Adipocyte (in vitro differentiated cells): ENCODE measurements at places on chromosomes 5 and 9.

DNA sequence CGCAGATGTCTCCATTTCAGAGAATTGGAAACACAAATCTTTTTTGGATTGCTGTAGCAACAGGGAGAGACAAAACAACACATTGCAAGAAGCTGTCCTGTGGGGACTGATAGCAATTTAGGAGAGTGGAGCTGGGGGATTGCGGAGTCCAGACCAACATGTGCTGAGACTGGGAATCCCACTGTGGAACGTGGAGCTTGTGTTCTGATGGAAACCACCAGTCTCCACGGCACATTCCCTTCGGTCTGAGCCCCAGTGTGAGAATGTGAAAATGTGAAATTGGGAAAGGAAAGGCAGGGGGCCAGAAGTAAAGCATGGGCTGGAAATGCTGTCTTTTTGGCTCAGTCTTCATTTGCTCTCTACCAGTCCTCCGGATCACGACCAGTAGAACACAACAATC lies 348.8 kb upstream of the TNC start:
- DNase-seq = no peak

GRCh38 chr9:14148501-14149103 lies 165.3 kb downstream of the NFIB start:
- DNase-seq = peak; percentile 16

DNA sequence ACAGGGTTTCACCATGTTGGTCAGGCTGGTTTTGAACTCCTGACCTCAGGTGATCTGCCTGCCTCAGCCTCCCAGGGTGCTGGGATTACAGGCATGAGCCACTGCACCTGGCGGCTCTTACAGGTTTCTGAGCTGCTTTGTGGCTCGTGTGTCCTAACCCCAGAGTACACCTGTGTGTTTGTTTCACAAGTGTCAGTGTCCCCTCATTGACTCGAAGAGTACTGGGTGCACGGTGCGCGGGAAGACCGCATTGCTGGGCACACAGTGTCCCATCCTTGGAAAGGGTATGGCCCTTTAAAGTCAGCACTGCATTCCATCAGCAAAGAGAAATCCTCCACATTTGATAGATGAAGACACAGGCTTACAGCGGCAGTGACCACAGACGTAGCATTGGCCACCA lies 23.8 kb downstream of the NDST1 start:
- no peak for DNase-seq

GRCh38 chr5:39255406-39255805 lies 36.0 kb upstream of the FYB1 start:
- DNase-seq = no peak

GRCh38 chr5:1634337-1634661 lies 110.5 kb upstream of the LPCAT1 start:
- no peak for DNase-seq

- peak; percentile 75 for DNase-seq
These were observed 14.1 kb downstream of the CAPSL start for GRCh38 chr5:35924122-35924949.

- peak; percentile 62 for DNase-seq
These were observed 37.7 kb downstream of the FAM13B start for GRCh38 chr5:137995077-137995748.

DNA sequence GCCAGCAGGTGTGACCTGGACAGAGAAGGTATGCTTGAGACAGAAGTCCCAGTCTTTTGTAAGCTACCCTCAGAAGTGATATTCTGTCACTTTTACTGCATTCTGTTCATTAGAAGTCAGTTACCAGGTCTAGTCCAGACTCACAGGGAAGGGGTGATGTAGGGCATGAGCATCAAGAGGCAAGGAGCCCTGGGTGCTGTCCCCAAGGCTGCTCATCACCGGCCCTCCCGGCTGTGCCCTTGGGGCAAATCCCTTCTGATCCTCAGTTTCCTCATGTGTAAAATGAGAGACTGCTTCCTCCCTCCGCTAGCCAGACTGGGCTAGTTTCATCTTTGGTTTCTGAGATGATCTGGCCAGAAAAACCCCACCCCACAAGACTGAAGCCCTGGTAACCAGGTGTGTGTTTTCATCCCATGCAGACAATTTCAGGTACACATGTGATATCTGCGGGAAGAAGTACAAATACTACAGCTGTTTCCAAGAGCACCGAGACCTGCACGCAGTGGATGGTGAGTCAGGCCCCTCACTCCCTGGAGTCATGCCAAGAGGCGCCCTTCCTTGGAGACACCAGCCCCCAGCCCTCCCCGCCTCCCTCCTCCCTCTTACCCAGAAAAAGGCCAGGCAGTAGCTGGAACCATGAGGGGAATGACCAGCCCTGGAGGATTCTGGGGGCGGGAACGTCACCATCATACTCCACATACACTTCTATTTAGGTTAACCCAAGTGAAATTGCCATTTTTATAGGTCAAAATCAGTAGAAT lies 71.0 kb downstream of the AMBP start:
- no peak for DNase-seq

- peak; percentile 43 for DNase-seq
These were observed 7.3 kb downstream of the PRR7 start for GRCh38 chr5:177453852-177454396.

- no peak for DNase-seq
These were observed 3.6 kb upstream of the SLC1A3 start for GRCh38 chr5:36602704-36603321.

DNA sequence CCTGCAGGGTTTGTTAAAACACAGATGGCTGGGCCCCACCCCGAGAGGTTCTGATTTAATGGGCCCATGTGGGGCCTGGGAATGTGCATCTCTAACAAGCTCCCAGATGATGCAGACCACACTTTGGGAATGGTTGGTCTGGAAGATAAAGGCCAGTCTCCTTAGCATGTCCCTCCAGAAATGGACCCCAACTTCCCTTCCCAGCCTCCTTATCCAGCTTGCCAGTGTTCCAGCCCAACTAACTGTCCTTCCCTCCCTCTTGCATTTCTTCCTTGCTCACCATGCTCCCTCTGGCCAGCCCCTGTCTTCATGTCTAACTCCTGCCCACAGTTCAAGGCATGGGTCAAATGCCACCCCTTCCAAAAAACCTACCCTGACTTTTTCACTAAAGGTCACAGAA lies 196.1 kb upstream of the TBC1D2 start:
- DNase-seq = no peak

- no peak for DNase-seq
These were observed 36.9 kb upstream of the TMEM250 start for GRCh38 chr9:136155576-136155975.

DNA sequence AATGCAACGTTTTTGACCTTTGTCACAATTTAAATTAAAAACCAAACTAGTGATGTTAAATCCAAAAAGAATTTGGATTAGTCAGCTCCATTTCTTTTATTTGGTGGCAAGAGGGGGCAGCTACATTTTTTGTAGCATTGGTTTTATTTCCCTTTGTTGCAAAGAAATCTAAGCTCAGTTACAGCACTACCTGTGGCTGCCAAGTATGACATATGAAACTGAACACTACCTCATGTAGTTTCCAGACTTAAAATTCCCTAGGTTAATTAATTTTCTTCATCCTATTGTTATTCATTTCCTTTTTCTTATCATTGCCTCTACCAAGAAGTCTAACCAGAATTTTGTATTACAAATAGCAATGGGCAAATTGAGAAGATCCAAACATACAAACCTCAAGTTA lies 393.5 kb downstream of the BRINP1 start:
- DNase-seq = no peak

- peak; percentile 68 for DNase-seq
These were observed 14.3 kb upstream of the TEK start for GRCh38 chr9:27094640-27095298.

GRCh38 chr9:4111233-4112008 lies 188.4 kb downstream of the GLIS3 start:
- DNase-seq = peak; percentile 42

DNA sequence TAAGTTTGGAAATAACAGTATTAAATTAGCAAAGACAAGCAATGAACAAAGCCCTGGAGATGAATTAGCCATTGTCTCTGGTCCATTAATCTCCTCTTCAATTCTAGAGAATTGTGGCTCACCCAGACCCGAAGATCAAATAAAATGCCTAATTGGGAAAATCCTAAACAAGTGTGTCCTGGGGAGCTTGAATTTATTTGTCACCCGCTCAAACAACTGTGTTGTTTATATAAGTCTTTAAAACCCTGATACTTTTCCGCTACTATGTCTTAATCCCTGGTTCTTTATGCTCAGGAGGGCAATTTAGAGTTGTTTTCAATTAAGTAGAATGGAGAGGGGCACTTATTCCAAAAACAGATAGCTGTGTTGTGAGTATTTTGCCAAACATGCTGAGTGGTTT lies 128.4 kb downstream of the ANXA1 start:
- no peak for DNase-seq

- DNase-seq = no peak
These were observed 74.3 kb upstream of the DAB2IP start for GRCh38 chr9:121577166-121577565.

DNA sequence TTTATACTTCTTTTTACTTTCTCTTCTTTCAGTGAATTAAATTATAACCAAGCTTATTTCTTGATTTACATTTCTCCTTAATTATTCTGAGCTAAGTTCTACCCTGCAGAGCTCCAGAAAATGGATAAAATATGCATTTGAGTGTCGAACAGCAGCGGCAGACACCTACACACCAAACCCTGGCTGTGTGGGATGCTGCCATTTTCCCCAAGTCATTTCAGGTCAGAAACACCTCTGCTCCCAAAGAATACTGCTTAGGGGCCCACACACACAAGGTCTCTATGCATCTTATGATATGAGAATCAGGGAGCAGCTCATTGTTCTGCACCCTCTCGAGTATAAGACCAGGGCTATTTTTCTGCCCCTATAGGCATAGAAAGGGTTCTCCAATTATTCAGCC lies 122.3 kb downstream of the CMYA5 start:
- DNase-seq = no peak

DNA sequence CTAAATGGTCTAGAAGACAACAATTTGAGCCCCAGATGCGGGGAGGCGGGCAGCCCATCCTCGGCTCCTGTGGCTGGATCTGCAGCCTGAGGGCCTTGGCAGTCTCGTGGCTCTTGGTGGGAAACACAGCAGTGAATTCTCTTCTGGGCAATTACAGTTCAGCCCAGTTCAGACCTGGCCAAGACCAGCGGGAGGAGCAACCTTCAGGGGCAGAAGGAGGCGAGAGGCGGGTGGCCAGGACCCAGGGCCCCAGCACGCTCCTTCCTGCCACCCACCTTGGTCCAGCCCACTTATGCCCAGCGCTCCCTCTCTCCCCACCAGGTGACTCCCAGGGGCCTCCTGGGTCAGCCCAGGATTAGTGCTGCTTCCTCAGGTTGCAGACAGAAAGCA lies 7.8 kb downstream of the MYMK start:
- DNase-seq = no peak

GRCh38 chr5:141272906-141273305 lies 27.7 kb downstream of the PCDHB15 start:
- DNase-seq = no peak

DNA sequence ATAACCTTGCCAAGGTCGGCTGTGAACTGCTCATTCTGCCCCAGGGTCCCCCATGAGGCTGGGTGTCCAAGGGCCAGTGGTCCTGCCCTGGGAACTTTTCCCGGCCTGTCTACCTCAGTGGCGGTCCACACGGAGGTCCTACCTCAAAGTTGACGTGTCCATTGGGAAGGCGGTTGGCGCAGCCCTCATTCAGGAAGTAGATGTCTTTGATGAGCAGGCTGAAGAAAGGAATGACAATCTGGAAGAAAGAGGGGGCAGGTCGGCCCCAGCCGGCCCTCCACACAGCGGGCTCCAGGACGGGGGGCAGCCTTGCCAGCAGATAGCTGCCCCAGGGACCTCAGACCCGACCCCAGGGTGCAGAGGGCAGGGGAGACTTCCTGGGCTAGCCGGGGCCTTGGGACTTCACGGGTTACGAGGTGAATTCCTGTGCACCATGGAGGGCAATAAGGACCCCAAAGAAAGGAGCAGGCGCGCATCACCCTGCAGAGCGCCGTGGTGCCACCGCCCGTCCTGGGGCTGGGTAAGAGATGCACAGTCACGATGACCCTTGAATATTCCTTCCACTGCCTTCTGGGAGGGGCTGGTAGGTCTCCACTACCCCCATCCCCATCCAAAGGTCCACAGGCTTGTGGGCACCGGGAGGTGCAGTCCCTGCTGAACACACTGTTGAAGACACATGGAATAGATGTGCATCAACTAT lies 42.9 kb upstream of the RNF130 start:
- DNase-seq = no peak

DNA sequence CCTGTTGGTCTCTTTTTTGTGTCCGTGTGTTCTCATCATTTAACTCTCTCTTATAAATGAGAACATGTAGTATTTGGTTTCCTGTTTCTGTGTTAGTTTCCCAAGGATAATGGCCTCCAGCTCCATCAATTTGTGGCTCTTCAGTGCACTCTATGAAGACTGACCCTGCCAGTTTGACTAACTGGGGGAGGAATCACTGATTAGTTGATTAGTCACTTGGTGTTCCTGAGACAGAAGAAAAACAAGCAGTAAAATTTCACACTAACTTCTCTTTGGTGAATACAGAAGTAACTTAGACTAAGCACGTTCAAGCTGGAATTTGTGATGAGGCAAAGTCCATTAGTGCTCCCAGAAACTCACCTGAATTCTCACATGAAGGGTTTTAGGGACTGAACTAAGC lies 495.8 kb upstream of the RORB start:
- DNase-seq = no peak

GRCh38 chr9:32171339-32171738 lies 213.1 kb upstream of the ACO1 start:
- no peak for DNase-seq

DNA sequence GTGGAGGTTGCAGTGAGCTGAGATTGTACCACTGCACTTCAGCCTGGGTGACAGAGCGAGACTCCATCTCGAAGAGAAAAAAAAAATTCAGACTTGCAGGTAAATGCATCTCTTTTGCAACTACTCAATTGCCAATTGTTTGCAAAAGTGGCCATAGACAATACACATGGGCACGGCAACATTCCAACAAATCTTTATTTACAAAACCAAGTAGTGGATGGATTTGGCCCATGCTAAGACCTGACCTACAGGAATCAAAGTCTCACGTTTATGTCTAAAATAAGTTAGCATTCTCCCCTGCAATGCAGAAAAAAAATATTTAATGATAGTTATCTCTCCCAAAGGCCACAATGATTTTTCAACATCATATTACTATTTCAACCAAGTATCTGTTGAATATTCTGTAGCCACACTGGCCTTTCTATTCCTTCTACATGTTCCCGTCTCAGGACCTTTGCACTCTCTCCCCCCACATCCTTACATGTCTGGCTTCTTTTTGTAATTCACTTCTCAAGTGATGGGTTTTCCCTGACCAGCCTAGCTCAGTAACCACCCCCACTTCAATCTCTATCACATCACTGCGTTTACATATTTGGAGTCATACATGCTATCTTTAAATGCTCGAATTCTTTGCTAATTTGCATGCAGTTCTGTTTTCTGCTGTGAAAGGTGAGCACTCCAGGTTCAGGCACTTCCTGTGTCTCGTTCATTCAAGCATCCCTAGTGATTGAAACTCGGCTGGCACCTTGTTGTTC lies 54.2 kb downstream of the FNBP1 start:
- no peak for DNase-seq

DNA sequence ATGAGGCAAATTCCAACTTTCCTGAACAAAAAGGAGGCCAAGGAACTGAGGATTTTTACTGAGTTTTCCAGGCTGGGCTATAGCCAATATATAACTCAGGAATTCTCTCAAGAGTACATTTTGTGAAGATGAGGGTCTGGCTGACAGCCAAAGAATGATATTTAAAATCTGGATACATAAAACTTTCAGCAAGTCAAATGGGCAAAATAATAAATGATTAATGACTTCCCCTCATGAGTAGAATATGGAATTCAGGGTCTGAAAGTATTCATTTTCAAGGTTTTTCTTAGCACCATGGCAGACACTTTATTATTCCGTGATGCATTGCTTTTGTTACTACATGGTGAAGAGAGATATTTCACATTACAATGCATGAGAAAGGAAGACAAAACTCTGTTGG lies 7.8 kb downstream of the FAM81B start:
- DNase-seq = no peak
